Activated naive CD8-positive, alpha-beta T cell treated with anti-CD3 and anti-CD28 coated beads, Interleukin-2, amount 50 U/mL, for 16 hours (primary cell): ENCODE measurements at places on chromosomes 2 and 18.

DNA sequence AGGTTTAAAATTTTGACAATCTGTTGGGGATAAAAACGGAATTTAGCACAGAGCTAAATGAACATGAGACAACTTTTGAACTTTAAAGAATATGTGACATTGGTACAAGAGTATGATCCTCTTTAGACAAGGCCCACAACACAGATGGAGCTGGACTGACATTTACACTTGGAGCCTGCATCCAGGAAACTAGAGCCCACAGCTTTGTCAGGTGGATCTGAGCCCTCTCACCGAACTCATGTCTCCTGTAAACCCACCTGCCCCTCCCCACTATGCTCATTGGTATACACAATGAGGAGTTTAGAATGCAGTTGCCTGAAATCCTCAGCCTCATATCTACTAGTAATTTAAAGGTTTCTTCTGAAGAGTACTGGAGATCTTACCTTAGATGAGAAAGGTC, 22.1 kb upstream of the ACAA2 start:
- DNase-seq: no peak

DNA sequence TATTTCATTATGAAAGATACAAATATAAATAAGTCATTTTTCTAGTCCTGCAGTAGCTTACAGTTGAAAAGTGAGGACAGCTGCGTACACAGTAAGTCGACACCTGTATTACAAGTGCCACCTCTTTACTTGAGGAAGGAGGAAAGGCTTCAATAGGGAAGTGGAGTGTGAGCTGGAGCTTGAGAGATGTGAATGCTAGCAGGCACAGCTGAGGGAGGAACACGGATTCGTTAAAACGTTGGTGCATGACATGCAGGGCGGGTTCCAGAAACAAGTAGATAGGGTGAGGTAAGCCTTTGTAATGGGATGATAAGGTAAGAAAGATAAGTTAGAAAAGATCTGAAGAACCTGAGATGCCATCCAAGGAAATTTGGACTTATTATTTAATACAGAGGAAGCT, 98.1 kb upstream of the CSRNP3 start:
- DNase-seq: no peak

DNA sequence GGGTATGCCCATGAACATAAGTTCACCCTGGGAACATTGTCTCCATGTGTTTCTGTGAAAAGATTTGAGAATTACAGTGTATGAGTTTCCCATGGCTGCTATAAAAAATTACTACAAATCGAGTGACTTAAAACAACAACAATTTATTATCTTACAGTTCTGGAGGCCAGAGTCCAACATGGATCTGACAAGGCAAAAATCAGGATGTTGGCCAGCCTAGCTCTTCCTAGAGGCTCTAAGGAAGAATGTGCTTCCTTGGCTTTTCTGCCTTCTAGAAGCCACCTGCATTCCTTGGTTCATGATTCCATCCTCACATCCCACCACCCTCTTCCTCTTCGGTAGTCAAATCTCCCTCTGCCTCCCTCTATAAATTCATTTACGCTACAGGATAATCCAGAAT, 38.6 kb downstream of the FAM124B start:
- no peak for DNase-seq

DNA sequence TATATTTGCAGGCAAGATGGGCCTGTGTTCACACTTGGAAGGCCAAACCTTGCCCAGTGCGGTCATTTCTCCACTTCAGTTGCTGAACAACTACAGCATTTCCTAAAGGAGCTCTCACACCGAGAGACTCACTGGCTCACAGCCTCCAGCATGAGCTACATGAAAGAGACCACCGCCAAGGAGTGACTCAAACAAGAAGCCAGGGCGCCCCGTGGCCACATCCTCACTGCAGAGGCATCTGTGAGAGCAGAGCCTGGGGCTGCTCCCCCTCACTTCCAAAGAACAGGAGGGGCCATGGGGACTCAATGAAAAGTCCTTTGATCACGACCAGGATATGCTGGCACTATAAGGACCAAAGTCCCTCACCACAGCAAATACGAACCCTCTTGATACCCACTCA, 50.0 kb downstream of the TMEM163 start:
- peak; percentile 68 for DNase-seq

DNA sequence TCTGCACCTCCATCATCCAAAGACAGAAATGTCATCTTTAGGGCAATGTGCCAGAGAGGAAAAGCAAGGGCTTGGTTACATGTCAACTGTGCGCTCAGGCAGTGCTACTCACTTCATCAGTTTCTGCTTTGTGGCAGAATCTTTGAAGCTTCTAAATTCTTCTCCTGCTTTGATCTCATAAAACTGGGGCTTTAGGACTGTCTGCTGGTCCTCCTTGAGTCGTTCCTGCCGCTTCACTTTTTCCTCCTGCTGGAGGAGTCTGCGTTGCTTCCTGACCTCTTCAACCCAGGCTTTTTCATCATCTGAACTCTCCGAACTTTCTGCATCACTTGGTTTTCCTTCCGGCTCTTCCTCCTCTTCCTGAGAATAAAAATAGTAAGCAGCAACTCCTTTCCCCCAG, 100.8 kb downstream of the NOL10 start:
- no peak for DNase-seq

- no peak for DNase-seq
These were observed 146.7 kb upstream of the VRK2 start for GRCh38 chr2:57899898-57900297.

GRCh38 chr2:98571121-98571701, 37.1 kb downstream of the COA5 start:
- no peak for DNase-seq

DNA sequence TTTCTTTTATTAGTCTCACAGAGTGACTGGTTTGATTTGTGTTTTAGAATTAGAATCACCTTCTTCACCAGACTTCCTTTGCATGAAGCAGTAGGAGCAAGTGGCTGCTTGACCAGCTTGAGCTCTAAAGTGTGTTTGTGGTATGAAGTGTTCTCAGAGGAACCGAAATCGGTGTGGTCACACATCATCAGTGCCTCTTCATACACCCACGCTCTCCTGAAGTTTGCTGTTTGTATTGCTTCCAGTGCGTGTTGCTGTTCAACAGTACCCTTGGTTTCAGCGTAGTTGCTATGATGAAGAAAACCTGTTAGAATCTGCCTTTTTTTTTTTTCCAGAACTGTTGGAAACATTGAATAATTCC, 77.9 kb downstream of the LIMS1 start:
- no peak for DNase-seq

- no peak for DNase-seq
These were observed 22.1 kb downstream of the ASB18 start for GRCh38 chr2:236242057-236242495.

DNA sequence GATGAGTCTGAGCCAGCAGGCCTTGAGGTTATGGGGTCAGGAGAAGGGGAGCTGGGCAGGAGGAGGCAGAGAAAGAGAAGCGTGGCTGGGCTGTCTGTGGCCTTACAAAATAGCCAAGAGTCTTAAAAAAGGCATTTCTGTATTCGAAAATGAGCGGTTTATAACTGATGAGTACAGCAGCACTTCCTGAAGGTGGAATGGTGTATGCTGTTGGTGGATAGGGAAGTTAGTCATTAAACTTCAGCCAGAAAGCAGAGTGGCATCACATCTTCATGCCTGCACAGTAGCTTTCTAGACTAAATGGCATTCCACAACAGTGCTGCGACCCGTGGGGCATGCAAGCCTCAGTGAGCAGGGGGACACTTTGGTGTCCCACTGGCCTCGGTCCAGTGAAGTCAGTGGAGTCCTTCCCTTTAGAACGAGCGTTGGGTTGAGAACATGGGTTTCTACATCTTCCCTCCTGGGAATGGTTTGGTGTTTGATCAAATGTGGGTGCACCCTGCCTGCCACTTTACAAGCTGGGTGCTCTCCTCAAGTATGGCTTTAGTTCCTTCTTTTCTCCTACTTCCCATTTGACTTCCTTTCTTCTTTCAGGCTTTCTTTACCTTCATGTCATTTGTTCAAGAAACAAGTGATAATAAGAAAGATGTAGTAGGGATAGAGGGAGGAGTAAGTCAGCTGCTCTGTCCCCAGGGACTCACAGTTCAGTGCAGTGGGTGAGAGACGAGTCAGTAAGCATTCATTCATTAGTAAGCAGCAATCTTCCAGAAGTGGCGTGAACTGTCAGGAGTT, 96.3 kb downstream of the ARMC9 start:
- no peak for DNase-seq

DNA sequence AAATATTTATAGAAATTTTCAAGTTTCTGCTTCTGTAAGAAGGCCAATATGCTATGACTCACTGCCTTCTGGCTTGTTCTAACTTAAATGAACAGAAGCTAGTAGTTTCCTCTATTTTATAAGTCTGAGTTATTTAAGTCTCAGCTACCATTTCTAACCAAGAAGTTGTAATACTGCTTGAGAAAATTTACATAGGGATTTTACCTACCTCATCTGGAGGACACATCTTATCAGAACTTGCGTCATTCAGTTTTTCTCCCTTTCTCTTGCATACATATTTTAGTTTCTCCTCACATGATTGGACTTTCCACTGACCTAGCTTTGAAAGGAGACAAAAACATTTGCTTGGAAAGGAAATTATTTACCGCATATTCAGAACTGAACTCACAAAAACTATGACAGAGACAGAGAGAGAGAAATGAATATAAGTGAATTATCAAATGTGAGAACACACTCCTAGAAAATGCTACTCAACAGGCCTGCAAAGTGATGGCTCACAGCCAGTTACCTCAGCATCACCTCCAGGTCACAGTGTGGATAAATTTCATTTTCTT, 81.1 kb upstream of the CD302 start:
- DNase-seq: no peak

GRCh38 chr18:48161911-48162698, 231.6 kb upstream of the SMAD2 start:
- DNase-seq: no peak

DNA sequence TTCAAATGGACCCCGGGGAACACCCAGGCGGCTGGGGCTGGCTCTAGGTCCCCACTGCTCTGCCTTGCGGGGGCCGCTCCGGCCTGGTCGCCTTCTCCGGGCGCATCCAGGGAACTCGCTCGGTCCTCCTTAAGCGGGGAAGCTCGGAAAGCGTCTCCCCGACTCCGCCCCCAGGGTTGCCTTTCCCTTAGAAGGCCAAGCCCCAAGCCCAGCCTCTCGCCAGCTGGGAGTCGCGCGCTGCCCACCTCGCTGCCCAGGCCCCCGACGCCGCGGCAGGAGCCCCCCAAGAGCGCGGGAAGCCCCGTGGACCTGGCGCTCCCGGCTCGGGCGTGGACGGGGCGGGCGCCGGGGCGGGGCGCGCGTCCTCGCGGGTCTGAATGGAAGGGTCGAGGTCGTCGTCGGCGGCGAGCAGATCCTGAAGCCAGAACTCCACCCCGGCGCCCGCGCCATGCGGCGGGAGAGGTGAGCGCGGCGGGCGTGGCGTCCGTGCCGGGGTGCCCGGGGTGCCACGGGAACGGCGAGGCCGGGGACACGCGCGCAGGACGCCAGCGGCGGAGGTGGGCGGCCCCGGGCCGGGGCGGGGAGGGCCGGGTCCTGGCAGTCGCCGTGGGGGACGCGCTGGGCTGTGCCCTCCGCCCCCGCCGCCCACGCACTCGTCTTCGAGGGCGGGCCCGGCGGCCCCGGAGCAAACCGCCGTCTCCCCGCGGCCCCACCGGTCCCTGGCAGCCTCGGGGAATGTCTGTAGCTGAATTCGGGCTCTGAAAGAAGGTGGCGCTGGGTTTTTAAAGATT, at the start of gene BOK:
Gene BOK (plus strand): TSS at position 214 of the 791 bp plus-strand sequence. CDS start 739 bp downstream, outside the sequence.
- no peak for DNase-seq

GRCh38 chr2:25305775-25306174, 36.0 kb downstream of the DNMT3A start:
- DNase-seq: no peak

- DNase-seq: no peak
These were observed 14.8 kb downstream of the WDFY1 start for GRCh38 chr2:223930103-223930976.

- DNase-seq: no peak
These were observed 17.6 kb upstream of the MTA3 start for GRCh38 chr2:42550870-42551269.

DNA sequence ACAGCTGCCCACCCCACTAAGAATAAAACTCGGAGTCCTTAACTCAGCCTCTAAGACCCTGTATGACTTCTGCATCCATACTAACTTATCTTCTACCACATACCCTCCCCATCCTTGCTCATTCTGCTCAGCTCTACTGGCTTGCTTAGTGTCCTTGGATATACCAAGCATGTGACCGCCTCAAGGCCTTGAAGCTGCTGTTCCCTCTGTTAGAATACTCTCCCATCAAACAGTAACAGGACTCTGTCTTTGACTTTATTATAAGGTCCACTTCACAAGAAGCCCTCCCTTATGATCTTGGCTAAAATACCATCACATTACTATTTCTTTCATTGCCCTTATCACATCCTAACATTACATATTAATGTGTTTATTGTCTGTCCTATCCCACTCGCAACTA, 117.3 kb downstream of the DYM start:
- DNase-seq: no peak

- no peak for DNase-seq
These were observed 47.4 kb downstream of the ARHGAP15 start for GRCh38 chr2:143176606-143177005.

DNA sequence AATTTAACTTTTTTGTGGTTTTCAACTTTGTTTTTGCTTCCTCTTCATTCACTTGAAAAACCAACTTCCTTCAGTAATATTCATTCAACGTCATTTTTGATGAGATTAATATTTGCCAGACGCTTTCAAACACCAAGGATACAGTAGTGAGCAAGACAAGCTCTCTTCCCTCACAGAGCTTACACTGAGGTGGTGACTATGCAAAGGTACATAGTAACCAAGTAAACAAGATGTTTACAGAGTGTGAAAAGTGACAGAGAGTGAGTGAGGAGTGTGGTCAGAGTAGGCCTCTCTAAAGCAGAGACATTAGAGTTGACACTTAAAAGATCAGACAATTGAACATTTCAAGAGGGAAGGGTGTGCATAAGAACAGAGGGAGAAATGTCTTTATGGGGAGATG, 155.5 kb downstream of the TMEM247 start:
- DNase-seq: no peak

- DNase-seq: no peak
These were observed 26.5 kb upstream of the INO80C start for GRCh38 chr18:35524226-35524625.

- DNase-seq: no peak
These were observed 262.5 kb downstream of the GALR1 start for GRCh38 chr18:77512152-77512551.

- no peak for DNase-seq
These were observed 87.4 kb downstream of the GAREM1 start for GRCh38 chr18:32383050-32383819.

GRCh38 chr2:223846515-223846914, 9.1 kb upstream of the AP1S3 start:
- no peak for DNase-seq

DNA sequence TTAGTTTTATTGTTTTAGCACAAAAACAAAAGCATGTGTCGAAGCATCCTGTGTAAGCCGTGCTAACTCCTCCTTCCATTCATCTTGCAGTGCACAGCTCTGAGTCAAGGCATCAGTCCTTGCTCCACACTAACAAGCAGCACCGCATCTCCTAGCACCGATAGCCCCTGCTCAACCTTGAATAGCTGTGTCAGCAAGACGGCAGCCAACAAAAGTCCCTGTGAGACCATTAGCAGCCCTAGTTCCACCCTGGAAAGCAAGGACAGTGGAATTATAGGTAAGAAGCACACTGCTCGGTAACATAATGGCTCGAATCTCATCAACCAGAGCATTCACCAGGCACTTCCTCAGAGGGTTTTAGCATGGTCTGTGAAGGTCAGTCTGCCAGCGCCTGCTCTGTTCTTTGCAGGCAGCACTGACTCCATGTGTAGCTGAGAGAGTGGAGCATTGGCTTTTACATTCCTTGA, 136.2 kb downstream of the WDSUB1 start:
- DNase-seq: no peak

- DNase-seq: no peak
These were observed 17.0 kb downstream of the CDC42EP3 start for GRCh38 chr2:37654419-37654818.
